Activated T-cell treated with anti-CD3 and anti-CD28 coated beads, Interleukin-2, amount 50 U/mL, for 48 hours (primary cell): ENCODE measurements at places on chromosomes 1 and 21.

DNA sequence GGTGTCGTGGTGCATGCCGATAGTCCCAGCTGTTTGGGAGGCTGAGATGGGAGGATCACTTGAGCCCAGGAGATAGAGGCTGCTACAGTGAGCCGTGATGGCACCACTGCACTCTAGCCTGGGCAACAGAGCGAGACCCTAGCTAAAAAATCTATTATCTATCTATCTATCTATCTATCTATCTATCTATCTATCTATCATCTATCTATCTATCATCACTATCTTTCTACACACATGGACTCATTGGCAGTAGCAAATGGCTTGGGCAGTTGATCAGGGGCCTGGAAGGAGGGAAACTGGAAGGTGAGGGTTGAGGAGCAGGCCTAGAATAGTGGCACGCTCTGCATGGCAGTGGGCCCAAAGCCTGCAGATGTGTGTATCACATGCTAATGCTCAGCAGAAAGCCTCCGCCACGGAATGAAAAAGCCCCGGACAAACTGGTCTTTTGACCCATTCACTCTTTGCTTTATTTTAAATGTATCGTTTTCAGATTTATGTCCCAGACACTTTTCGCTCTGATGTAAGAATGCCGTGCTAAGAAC is 7.3 kb upstream of the HUNK start:
- no peak for DNase-seq

DNA sequence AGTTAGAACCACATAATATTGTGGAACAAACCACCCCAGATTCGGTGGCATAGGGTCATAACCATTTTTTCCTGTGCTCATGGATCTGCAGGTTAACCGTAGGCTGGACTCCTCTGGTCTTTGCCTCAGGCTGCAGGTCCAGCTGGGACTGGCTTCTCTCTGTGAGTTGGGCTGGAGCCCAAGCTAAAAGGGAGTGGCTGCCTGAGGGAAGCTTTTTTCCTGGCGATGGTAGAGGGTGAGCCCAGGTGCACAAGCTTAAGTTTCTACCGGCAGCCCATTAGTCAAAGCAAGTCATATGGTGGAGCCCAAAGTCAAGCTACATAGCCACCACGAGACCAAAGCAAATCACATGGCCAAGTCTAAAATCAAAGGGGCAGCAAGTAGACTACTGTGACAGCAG is 13.8 kb downstream of the EPHX4 start:
- no peak for DNase-seq

DNA sequence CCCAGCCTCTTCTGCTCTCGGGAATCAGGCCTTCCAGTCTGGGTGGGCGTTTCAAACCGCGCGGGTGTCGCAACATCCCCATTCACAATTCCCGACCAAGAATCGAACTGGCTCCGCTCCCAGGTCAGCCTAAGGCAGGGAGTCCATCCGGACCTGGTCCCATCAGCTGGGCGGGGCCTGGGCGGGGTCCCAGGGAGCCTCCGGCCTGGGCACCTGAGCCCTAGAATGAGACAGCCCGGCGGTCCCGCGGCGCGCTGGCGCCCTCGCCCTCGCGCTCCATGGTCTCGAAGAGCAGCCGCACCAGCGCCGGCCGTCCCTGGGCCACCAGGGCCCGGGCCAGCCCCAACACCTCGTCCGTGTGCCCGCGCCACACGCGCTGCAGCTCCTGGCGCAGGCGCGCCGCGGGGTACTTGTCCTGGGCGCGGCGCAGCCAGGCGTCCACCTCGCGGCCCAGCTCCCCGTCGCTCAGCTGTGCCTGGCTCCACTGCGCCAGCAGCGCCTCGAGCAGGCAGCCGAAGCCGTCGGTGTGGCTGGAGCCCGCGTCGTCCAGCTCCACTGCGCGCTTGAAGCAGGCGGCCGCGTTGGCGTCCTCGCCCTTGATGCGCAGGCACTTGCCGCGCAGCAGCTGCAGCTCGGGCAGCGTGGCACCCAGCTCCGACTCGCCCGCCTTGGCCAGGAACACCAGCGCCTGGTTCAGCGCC is 16.9 kb upstream of the PARS2 start:
- DNase-seq = no peak

DNA sequence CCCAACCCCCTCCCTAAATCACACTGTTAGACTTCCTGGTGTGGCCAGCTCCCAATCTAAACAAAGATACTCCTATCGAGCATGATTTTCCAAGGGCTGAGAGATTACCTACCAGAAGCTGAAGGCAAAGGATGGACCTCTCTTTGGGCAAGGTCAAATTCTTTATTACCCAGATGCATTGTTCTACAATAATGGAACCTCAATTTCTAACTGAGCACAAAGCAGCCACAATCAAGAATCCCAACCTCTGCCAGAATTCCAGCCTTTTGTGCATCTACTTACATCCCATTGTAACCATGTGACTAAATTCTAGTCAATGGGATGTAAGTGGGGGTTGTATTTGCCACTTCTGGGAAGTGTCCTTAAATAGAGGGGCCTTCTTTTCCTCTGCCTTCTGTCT is 24.9 kb upstream of the VPS26C start:
- DNase-seq = no peak

DNA sequence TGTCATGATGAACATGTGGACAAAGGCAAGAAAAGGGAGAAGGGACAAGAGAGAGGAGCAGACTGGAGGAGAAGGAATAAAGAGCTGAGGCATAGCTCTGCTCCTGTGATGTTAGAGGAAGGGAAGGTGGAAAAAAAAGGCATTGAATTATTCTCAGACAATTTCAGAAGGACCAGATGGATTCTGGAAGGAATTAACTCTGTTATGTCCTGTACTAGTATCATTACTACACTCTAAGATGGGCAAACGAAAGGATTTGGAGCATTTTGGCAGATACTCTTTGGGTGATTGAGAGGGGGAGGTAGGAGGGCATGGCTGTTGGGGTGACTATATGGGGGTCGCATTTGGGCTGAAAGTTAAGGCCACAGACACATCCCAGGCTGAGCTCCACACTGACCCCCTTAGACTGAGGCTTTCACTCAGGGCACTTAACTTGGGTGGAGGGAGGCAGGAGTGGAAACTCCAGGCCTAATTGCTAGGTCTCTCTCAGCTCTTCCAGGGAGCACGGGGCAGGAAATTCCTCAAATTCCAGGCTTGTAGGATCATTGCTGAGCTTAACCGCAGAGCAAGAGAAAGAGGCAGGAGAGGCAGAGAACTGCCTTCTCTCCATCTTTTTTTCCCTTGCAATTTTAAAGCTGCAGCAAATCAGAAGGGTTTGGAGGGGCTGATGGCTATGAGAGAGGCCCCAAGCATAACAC is 25.9 kb downstream of the KIRREL1 start:
- DNase-seq = no peak

DNA sequence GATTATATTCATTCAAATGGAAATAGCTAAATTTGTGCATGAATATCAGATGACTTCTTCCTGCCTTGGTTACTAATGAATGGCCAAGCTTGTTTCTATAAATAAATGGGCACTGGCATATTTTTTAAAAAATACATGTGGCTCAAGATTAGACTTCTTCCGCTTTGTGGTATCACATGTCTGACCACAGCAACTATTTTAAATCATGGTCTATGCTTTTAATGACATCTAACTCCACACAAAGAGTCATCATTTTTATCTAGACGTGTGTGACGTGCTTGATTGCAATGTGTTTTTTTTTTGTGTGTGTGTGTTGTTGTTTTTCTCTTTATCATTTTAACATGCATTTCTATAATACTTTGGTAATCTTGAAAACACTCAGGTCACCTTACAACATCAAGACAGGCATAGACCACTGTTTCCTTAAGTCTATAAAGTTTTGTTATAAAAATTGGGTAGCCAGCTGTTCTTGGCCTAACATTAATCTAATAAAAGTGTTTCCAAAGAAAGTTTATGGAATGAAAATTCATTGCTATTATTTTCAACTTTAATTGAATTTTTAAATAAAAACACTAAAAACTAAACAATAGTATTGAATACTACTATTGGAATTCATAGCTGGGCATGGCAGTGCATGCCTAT is 29.5 kb downstream of the RGS1 start:
- no peak for DNase-seq

DNA sequence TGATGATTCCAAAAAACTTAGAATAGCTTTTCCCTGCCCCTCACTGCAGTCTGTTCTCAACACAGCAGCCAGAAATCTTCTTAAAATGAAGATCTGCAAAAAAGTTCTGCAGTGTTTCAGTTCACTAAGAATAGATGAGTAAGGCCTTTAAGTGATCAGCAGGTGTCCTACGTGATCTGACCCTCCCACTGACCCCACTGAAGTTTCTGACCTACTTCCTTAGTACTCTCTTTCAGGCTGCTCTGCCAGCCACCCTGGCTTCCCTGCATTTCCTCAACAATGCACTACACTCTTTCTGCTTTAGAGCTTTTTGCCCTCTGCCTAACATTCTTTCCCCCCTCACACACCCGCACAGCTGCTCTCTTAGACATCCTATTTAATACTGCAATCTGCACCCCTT is 182.5 kb downstream of the AKT3 start:
- DNase-seq = no peak
